HCEC 1CT (cell line): ENCODE measurements at places on chromosomes 3 and 15.

DNA sequence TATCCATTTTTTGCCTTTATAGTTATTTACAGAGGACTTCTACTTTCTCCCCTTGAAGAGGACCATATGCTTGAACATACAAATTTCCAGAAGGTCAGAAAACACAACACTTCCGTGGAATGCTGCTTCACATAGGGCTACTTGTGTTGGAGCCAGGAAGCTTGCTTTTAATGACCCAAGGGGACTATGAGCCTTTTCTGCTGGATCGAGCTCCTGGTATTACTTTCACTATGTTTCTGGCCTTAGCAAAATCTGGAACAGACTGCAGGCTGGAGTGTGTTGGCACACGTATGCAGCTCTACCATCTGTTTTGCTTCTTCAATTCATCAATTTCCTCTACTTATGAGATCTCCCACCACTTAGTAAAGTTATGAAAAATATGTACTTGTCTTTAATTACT is 69.3 kb upstream of the CBLB start:
- DNase-seq = peak; percentile 43

DNA sequence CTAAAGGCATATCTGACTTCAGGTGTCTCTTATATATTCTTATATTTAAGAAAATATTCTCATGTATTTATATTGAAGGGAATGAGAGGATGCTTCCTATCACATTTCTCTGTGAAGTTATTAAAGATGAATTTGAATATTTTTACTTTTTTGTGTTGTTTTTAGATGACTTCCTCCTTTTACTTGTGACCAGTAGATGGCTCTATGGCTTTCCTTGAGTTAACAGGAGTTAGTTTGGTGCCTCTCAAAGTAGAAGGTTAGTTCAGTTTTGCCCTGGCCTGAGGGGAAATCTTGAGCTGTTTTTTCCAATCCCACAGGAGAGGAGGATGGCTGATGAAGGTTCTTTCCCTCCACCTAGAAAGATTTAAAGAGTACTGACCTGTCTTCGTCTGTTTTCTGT is 80.7 kb downstream of the SQOR start:
- DNase-seq = peak; percentile 32

- DNase-seq = no peak
Observed at GRCh38 chr3:172513488-172513887, 9.7 kb downstream of the TNFSF10 start.

GRCh38 chr3:102741105-102741504 is 306.3 kb downstream of the ZPLD1 start:
- no peak for DNase-seq

DNA sequence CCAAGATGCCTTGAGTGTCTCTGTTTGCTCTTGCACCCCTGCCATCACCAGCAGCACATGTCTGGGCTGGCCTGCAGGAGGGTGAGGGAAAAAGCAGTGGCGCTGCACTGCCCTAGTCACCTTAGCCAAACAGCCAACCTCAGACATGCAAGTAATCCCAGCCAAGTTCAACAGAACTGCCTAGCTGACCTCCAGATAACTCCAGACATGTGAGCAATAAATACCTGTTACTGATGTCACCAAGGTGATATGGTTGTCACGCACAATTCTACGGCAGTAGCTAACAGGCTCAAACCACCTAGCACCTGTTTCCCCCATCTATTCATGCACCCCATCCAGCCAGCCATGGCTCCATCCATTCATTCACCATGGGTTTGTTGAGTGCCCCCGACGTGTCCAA is 99.9 kb downstream of the SRGAP3 start:
- DNase-seq = no peak

- no peak for DNase-seq
Observed at GRCh38 chr15:87121336-87121735, 1041.7 kb downstream of the AGBL1 start.

DNA sequence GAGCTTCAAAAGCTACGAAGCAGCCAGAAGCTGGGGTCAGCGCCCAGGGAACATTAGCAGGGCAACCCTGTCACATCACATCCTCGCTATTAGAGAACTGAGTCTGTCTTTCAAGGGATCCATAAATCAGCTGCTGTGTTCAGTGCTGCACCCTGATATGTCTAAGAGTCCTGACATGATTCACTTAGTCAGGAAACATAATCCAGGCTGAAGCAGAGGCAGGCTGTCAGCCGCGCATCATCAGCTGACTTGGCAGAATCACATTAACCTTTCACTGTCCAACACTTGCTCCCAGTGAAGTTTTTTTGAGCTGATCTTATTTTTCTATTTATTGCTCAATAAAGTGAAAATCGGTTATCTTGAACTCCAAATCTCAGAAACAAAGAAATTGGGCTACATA is 23.5 kb downstream of the MYH15 start:
- peak; percentile 77 for DNase-seq

- no peak for DNase-seq
Observed at GRCh38 chr3:46883054-46883829, 5.7 kb downstream of the PTH1R start.

GRCh38 chr15:57253500-57253899 is 122.8 kb upstream of the CGNL1 start:
- DNase-seq = no peak

DNA sequence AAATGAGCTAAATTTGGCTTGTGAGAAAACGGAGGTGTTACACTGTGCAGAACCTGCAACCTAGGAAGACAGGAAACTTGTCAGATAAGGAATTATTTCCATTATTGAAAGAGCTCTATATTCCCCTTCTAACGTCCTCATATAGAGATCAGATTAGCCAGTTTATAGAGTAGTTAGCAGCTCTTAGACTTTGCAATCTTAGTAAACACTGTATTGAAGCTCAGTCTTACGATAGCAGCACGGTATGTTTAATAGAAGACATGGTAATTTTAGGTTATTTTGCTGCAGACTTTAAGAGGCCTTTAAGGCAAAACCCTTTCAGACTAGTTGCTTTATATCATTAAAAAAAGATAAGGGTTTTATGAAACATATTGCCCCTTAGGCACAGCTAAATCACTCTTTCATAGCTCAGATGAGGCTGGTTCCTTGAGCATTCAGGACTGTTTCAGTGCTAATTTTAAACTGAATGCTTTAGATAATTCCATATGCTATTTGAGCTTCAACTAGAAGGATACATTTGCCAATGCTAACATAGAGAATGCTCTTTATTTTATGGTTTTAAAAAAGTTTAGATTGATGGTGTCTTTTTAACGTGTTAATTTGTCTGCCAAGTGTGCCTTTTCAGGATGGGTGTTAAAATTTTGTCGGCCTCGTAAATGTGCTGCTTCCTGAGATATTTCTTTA is 234.3 kb downstream of the PYDC2 start:
- no peak for DNase-seq

GRCh38 chr3:154244644-154245043 is 79.6 kb downstream of the DHX36 start:
- peak; percentile 60 for DNase-seq

DNA sequence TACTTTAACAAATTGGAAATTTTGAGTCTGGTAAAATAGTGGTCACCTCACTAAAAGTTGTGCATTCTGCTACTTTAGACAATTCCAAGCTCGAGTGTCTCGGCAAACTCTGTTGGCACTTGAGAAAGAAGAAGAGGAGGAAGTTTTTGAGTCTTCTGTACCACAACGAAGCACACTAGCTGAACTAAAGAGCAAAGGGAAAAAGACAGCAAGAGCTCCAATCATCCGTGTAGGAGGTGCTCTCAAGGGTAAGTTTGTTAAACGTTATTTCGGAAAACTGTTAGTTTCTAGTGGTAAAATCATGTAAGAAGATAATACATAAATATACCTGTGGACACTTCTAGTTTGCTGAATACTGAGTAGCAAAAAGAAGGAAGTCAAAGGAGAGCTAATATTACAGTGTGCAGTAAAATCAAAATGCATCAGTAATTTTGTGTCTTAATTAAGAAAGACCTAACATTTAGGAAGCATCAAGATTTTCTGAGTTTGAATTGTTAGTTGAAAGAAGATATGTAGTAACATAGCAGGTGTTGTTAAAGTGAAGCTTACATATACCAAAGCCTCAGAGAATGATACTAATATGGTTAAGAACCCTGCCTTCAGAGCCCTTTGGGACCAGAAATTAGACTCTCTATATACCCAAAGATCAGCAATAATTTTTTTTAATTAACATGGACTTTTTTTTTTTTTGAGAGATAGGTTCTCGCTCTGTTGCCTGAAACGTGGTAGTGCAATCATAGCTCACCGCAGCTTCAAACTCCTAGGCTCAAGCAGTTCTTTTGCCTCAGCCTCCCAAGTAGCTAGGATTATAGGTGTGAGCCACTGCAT is 23.0 kb downstream of the BUB1B start:
- DNase-seq = no peak

DNA sequence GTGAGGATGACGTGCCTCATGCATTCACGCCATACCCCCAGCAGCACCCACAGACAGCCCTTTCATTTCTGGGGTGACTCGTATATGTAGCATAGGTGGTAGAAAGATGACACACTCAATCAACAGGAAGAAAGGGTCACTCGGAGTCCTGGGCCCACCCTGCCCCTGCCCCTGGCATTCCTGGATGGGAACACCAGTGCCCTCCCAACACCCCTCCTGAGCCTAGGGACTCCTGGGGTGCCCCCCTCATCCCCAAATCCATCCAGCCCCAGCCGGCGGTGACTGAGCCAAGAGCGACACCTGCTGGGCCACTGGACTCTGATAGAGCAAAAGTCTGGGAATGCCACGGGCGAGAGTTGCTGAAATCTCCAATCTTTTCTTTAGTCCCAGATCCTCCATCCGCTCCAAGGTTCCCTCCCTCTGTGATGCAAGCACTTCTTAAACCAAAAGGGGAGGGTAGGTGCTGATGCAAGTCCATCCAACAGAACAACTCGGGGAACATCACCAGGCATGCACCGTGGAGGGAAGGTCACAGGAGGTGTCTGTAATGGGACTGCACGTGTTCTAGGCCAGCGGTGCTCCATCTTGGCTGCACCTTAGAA is 31.1 kb downstream of the ACAN start:
- DNase-seq = peak; percentile 30

GRCh38 chr3:114411811-114412803 is 118.3 kb downstream of the TIGIT start:
- peak; percentile 84 for DNase-seq

GRCh38 chr15:85109333-85109732 is 127.7 kb downstream of the PDE8A start:
- DNase-seq = no peak

- no peak for DNase-seq
Observed at GRCh38 chr3:10142707-10143560, 1.4 kb downstream of the VHL start.

DNA sequence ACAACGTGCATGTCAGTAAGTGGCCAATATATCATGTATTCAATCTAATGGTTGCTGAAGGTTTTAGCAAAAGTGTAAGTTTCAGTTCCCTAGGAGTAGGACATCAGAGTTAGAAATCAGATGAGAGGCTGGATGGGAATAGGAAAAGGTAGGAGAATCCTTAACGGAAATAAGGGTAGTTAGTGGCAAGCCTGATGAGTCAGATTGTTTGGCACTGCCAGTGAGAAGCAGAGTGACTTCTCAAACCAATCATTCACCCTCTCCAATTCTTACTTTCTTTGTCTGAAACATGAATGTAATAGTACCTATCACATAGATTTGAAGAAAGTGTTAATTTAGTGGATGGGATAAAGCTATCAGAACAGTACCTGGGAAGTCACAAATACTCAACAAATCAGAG is 894.0 kb downstream of the NTRK3 start:
- no peak for DNase-seq

- no peak for DNase-seq
Observed at GRCh38 chr3:144381607-144382006, 410.0 kb downstream of the DIPK2A start.

DNA sequence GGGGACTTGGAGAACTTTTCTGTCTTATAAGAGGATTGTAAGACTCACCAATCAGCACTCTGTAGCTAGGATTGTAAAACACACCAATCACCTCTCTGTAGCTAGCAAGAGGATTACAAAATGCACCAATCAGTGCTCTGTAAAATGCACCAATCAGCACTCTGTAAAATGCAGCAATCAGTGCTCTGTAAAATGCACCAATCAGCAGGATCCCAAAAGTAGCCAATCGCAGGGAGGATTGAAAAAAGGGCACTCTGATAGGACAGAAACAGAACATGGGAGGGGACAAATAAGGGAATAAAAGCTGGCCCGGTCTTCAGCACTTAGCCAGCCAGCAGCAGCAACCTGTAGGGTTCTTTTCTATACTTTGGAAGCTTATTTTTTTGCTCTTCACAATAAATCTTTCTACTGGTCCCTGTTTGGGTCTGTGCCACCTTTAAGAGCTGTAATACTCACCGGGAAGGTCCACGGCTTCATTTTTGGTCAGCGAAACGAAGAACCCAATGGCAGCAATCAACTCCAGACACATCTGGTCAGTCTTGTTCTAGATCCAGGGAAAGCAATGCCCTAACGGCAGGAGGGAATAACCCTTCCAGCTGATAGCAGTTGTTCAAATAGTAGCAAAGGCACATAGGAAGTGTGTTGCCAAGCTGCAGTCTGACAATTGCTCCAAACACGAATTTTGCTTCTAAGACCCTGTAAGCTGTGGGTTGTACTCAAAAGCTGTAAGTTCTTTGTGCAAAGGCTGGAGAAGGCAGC is 135.6 kb downstream of the TJP1 start:
- no peak for DNase-seq

DNA sequence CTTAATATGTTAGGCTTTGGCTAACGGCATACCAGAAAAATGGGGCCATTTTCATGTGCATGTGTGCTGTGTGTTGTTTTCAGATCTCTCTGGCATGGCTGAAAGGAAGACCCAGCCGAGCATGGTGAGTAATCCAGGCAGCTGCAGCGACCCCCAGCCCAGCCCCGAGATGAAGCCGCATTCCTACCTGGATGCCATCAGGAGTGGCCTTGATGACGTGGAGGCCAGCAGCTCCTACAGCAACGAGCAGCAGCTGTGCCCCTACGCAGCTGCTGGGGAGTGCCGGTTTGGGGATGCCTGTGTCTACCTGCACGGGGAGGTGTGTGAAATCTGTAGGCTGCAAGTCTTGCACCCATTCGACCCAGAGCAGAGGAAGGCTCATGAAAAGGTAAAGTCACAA is 15.1 kb downstream of the MKRN2 start:
- no peak for DNase-seq

DNA sequence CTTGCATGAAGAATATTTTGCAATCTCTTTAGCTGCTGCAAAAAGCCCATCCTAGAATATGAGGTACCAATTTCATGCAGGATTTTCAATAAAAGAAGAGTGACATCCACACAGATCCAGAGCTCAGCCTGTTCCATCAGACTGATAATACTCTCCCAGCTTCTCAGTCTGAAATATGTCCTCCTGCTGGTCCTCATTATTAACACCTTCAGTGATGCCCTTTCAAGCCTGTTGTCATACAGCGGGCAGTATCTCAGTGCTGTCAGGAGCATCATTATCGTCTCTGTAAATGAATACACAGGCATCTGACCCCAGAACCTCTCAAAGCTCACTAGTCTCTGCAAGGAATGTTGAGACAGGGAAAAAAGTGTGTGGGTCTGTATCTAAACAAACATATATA is 1387.8 kb downstream of the OTOL1 start:
- no peak for DNase-seq

- no peak for DNase-seq
Observed at GRCh38 chr15:100940767-100941379, 21.7 kb downstream of the LRRK1 start.
